Right renal cortex interstitium (tissue), 3 donors: ENCODE measurements at places on chromosomes 5 and 9.

DNA sequence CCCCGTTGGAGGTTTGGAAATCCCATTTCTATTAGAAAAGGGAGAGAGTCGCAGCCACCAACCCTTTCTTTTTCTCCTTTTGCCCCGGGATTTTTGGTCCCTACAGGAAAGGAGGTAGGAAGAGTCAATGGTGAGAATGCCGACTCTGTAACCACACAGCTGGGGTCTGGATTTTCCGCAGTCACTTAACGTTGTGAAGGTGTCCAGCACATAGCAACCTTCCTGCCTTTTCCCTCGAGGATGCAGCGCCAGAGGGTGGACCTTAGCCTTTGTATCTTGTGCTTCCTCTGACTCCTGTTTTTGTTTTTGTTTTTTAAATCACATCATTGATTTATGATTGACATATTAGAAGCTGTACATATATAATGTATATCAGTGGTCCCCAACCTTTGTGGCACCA lies 41.4 kb downstream of the TLR4 start:
- DNase-seq, result no peak

DNA sequence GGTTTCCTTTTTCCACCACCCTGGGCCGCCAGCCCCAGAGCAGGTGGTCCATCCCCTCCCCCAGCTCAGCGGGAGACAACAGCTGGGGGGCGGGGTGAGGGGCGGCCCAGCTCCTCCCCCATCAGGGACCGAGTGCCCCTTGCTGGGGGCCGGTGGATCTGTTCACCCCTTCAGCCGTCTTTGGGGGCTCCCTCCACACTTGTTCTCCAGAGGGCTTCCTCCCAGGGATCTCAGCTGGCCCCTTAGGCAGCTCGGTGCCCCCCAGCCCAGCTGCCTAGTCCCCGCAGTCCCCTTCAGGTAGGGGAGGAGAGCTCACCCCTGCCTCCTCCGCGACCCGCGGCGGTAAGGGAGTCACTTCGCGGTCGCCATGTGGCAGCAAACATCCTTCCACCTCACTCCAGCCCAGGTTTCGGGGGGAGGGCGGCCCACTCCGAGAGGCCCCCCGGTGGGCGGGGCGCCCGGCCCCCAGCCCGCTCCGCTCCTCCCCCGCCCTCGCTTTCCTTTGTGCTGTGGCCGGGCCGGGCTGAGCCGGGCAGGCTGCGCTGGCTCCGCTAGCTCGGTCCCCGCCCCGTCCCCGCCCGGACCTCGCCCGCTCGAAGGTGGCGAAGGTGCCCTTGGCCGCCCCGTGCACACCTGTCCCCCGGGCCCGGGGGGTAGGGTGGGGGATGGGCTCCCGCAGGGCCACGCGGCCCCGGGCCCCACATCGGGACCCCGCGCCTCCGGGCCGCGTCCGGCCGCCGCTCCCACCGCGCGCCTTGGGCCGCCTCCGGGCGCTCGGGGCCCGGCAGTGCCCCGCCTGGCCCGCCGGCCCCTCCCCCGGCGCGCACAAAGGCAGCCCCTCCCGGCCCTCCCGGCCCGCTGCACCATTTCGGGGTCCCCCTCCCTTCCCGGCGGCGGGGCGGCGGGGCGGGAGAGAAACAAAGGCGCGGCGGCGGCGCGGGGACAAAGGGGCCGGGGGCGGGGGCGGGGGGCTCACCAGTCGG lies 683 bp downstream of the DBN1 start:
- DNase-seq, result no peak

- no peak for DNase-seq
Observed at GRCh38 chr5:79850316-79850822, 140.7 kb downstream of the MTX3 start.

DNA sequence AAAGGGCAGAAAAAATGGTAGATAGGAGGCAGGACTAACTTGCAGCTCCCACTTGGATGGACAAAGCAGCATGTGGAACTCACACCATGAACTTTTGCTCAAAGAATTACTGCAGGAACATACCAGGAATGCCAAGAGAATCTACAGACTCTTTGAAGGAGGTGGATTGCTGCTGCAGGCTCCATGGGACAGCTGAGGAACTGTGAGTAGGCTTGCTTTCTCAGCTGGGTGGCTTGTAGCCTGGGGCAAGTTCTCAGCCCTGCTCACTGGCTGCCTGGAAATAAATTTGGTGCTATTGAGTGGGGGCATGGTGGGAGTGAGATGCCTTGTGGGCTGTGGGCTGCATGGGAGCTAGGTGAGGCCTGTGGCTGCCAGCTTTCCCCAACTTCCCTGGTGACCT lies 574.5 kb downstream of the PRELID2 start:
- no peak for DNase-seq

DNA sequence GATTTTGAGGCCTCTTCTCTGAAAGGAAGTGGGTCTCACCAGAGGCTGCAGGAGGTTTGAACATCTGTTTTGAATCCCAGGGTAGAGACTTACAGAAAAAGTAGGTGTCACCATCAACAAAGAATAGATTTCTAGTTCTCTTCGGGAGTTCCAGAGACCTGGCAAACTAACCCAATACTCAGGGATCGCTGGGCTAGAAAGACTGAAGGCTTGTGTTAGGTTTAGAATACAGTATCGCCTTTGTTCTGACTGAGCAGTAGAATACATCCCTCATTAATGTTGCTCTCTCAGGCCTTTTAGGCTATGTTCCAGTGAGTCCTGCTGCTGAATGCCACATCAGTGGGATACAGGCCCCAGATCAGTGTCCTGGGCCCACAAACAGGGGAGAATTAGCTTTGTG lies 27.2 kb downstream of the RUSC2 start:
- no peak for DNase-seq

- DNase-seq, result no peak
Observed at GRCh38 chr5:152634586-152634985, 229.5 kb upstream of the NMUR2 start.

DNA sequence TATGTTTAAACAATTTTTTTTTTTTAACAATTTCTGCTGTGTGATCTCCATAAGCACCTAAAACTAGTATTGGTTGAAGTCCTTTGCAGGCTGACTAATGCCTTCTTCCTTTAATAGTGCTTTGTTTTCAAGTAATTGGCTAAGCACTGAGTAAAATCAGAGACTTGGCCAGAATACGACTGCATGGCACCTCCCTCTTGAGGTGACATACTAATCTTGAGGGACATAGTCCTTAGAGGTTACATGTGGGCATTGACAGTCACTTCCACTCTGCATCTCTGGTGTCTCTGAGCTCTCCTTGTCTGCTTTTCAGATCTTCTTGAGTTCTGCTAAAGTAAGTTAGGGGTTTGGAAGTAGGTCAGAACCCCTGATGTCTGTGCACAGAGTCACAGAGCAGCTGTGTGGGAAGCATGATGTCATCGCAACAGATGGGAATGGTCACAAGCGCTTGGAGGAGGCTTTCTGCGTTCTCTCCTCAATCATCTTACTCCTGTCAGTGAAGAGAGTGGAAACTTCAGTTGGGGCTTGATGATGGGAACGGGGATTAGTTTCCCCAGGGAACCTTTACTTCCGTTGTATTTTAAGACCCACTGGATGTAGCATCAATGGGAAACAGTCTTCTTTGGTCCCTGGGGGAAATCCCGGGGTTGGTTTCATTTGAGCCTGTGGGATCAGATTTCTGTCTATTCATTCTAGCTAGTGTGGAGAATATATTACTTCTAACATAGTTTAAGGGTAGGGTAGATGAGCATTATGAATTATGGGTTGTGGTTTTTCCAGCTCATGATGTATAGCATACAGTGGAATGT lies 136.9 kb downstream of the ARHGAP26 start:
- no peak for DNase-seq

DNA sequence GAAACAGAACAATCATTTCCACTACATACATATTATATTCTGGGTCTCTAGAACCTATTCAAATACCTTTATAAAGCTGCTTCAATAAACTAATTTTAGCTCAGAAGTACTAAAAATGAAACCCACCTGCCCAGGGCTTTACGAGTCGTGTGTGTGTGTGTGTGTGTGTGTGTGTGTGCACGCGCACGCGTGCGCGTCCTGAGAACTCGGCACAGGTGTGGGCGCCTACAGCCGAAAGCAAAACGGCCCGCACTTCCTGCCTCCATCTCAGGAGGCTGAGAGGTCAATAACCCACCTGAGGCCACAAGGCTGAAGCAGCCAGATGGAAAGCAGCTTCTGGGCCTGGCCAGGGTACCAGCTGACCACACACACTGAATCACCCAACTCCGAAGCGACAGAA lies 3.0 kb downstream of the CLPTM1L start:
- no peak for DNase-seq

DNA sequence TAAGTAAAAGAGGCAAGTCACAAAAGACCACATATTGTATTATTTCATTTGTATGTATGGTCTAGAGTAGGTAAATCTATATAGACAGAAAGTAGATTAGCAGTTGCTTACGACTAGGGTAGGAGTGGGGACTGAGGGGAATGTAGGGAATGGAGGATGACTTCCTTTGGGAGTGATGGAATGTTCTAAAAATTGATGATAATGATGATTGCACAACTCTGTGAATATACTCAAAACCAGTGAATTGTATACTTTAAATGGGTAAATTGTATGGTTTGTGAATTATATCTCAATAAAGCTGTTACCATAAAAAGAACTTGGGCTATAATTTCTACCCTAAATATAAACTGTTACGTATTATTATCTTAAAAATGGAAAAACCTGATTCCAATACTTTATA lies 35.0 kb downstream of the ADAMTS6 start:
- DNase-seq, result no peak

GRCh38 chr5:180575571-180575970 lies 15.7 kb downstream of the SCGB3A1 start:
- DNase-seq, result no peak

DNA sequence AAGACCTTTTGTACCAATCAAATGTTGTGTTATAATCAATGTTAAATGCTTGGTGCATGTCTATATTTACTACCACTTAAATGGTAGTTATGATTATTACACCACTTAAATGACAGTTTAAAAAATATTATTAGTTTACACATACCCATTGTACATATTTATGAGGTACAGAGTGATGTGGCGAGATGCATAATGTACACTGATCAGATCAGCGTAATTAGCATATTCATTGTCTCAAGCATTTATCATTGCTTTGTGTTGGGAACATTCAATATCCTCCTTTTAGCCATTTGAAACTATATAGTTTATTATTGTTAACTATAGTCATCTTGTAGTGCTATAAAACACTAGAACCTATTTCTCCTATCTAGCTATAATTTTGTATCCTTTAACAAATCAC lies 434.4 kb upstream of the ACTBL2 start:
- no peak for DNase-seq

DNA sequence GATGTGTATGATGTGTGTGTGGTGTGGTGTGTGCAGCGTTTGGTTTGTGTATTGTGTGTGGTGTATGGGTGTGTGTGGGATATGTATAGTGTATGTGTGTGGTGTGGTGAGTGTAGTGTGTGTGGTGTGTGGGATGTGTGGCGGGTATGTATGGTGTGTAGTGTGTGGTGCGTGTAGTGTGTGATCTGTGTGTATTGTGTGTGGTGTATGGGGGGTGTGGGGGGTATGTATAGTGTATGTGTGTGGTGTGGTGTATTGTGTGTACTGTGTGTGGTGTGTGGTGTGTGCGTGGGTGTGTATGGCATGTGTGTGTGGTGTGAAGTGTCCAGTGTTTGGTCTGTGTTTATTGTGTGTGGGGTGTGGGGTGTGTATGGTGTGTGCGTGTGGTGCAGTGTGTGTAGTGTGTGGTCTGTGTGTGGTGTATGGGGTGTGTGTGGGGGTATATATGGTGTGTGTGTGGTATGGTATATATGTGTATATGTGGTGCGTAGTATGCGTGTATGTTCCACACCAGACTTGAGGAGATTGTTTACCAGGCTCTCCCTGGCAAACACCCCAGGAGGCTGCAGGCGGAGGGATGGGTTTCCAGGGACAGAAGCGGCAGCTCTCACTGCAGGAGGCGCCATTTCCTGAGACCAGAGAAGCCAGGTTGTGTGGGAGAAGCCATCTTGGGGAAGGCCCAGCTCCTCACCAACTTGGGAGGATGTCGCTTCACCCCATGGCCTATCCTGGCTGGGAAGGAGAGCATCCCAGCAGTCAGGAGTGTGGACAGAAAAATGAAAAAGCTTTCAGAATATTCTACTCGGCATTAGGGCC lies 138.1 kb downstream of the NXNL2 start:
- no peak for DNase-seq

- no peak for DNase-seq
Observed at GRCh38 chr5:40780199-40780598, 18.0 kb downstream of the PRKAA1 start.

GRCh38 chr5:19918780-19919179 lies 69.2 kb downstream of the CDH18 start:
- no peak for DNase-seq

DNA sequence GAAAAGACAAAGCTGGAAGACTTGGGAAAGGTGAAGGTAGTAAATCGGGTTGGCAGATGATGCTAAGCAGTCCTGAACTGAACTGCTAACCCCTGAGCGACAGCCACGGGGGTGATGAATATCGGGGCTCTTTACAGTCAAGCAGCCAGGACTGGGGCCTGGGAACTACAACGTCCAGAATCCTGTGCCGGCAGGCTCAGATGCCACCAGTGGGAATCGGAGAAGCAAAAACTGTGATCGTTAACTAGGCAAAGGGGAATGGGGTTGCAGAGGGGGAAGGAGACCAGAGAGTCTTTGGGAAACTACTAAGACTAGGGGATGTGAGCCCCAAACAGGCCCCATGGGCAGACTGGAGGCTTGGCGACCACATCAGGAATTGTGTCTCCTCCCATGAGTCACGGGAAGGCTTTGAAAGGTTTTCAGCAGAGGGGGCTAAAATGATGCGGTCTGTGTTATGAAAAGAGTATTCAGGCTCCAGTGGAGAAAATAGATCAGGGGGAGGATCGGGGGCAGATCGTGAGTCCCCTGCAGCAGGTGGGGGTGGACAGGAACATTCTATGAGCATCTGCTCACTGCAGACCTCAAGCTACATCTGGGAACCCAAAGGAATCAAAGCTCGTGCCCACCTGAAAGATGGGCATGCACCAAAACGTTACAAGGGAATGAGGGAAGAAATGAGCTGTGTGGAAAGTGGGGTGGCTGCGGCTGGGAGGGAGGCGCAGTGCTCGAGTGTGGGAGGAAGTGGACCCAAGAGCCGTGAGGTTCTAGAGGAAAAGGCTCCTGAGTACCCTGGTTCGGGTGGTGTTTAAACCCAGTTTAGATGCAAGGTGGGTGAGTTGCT lies 53.8 kb downstream of the HRH2 start:
- no peak for DNase-seq

GRCh38 chr5:98397081-98397480 lies 376.4 kb upstream of the RGMB start:
- no peak for DNase-seq

- DNase-seq, result no peak
Observed at GRCh38 chr5:135451581-135452320, 400 bp downstream of the TIFAB start.

DNA sequence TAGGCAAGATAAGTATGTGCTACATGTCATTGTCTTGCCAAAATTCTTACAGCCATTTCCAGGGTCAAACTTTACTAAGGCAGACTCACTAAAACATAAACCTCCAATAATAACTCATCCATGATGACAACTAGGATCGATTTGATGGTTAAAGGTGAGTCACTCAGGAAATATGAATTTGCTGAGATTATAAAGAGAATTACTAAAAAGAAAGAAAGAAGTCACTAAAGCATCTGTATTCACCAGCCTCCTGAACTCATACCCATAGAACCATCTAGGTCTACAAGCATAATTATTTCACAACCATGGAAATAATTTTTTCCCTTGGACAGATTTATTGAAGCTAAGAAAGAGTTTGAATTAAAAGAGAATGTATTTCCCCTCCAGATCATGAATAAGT lies 258.6 kb downstream of the TLE1 start:
- DNase-seq, result no peak

GRCh38 chr9:10525972-10526371 lies 86.8 kb downstream of the PTPRD start:
- no peak for DNase-seq

GRCh38 chr5:145633474-145633873 lies 201.7 kb downstream of the PRELID2 start:
- DNase-seq, result no peak
